ENCODE measurements at places on chromosomes 2 and 18.
A peak's percentile ranks its signal among the peaks of the same experiment; 100 is the strongest.

GRCh38 chr2:83058683-83059082, 1400.4 kb downstream of the SUCLG1 start:
- DNase-seq: no peak

DNA sequence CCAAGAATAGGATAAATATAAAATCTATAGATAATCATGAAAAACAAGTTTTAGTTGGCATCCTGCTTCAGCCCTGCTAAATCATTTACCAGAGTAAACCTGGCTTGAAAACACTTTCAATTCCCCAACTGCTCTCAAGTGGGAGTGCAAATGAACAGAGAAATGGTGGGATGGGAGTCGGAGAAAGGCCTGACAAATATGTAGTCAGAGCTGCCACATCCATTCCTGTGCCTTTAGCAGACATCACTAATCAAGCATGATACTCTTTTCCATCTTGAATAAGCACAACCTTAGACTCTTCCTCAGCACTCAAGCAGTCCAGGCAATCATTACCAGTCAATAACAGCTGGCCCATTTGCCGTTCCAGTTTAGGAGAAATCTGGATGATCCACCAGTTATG, 101.3 kb downstream of the ANKRD44 start:
- DNase-seq: no peak

GRCh38 chr2:195779491-195779890, 122.5 kb downstream of the SLC39A10 start:
- DNase-seq: peak; percentile 28

GRCh38 chr18:59275406-59275949, 2.2 kb upstream of the RAX start:
- DNase-seq: no peak

DNA sequence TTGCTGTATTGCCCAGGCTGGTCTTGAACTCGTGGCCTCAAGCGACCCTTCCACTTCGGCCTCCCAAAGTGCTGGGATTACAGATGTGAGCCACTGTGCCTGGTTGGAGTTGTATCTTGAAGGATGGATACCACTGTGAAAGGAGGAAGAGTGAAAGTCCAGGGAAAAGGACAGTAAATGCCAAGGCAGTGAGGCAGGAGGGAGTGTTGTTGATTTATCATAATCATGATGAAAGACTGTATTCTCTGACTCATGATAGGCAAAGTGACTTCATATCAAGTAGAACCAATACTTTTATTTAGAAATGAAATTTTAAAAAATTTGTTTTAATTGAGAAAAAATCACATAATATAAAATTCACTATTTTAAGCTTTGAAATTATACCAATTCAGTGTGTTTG, 162.3 kb downstream of the ARHGAP28 start:
- DNase-seq: no peak

- no peak for DNase-seq
Observed at GRCh38 chr18:43222501-43222900, 54.8 kb downstream of the SYT4 start.

DNA sequence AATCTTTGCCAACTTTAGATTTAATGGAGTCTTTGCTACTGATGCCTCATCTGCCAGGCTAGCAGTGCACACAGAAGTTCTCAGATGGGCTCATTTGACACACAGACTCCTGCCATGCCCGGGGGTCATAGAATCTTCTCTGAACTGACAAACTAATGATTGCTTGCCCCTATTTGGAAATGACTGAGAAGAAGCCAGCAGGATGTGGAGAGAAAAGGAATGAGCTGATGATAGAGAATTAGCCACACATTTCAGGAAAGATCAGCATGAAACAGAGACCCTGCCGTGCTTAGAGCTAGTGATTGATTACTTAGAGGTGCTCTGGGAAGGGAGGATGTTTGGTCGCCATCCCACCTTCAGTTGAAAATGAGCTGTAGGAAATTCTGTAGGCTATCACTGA, 178.5 kb downstream of the TPGS2 start:
- DNase-seq: no peak

DNA sequence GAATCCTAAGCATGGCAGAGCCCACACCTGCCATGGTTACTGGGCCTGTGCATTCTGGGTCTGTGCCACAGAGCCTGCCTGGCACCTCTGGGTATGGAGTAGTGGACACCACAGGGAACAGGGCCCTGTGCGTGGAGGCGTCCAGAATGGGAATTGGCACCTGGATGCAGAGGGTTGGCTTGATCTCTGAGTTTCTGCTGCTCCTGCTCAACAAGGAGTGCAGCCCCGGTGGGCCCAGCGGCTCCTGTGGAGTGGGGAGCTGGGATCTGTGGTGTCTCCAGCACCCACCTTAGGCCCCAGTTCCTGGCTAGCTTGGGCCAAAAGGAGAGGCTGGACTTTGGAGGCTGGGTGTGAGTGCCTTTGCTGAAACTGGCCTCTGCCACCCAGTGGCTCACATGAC, 7.9 kb upstream of the ANKRD62 start:
- no peak for DNase-seq

DNA sequence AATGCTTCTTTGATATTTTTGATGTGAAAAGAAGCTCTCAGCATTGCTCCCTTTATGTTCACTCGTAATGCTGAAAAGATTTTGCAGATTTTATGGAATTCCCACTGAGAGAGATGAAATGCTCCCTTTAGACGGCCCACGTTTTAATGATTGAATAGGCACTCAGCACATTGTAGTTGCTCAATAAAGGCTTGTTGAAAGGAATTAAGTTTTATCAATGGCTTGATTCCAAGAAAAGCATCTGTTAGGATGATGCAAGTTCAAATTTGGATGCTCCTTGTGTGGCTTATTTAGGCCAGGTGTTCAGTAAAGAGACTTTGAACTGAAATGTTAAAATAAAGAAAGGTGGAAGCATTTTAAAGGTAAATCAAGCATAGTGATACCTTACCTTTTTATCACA, 725.1 kb downstream of the EPHA4 start:
- no peak for DNase-seq

DNA sequence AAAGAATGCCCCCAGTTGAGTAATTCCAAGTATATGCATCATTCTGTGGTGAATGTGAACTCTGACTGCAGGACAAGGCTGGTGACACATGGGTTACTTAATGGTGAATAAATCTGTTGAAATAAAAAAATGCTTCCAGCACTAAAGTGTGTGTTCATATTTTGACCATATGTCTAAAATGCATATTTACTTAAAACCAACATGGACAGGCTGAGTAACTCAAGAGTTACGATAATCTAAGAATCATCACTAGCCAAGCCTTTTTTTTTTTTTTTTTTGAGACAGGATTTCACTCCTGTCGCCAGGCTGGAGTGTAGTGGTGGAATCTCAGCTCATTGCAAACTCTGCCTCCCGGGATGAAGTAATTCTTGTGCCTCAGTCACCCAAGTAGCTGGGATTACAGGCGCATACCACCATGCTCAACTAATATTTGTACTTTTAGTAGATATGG, 47.1 kb upstream of the CCBE1 start:
- DNase-seq: no peak

GRCh38 chr2:223856021-223856420, 18.6 kb upstream of the AP1S3 start:
- DNase-seq: no peak

- DNase-seq: no peak
Observed at GRCh38 chr2:36367895-36368353, 12.3 kb downstream of the CRIM1 start.

- DNase-seq: no peak
Observed at GRCh38 chr18:568731-569130, 11.4 kb upstream of the CETN1 start.

- no peak for DNase-seq
Observed at GRCh38 chr2:200479692-200480265, 30.1 kb downstream of the KCTD18 start.

DNA sequence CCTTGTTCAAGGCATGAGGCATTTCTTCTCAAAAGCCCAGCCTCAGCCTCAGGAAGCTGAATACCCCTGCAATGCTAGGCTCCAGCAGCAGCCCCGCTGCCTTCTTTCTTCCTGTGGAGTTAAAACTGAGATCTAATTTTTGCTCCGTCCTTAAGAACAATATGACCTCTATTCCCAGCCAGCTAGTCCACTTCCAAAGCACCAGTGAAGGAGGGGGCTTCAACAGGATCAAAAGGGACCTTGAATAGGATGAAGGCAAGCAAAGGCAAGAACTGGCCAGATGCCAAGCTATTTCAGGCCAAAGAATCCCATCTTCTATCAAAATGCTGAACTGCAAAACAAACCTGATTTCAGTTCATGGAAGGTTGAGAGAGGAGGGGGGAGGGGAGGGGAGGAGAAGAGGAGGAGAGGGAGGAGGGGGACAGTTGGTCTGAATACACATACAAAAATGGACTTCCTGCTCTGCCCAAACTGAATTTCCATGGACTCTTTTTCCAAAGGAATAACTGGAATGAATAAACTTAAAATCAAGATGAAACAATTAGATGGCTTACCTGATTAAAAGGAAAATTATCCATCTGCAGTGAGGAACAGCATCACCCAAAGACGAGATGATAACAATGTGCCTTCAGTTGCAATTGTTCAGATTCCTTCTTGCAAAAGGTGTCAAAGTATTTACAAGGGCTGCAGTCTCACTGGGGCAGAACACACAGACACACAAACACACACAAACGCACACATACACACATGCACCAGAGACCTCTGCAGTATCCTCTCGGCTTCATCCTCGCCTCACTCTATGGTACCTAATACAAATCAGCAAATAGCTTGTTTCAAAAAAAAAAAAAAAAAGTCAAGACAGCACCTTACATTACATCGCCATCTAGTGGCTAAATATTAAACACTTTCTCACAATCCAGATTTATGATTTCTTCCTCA, at the start of gene SCN1A:
SCN1A (minus strand) TSS at position 804 of the 939 bp plus-strand sequence. CDS start 54,399 bp downstream, outside the sequence.
- peak; percentile 43 for DNase-seq

- DNase-seq: no peak
Observed at GRCh38 chr2:69260666-69261065, 126.4 kb downstream of the GFPT1 start.

GRCh38 chr2:123928358-123928757, 96.7 kb upstream of the CNTNAP5 start:
- DNase-seq: no peak

DNA sequence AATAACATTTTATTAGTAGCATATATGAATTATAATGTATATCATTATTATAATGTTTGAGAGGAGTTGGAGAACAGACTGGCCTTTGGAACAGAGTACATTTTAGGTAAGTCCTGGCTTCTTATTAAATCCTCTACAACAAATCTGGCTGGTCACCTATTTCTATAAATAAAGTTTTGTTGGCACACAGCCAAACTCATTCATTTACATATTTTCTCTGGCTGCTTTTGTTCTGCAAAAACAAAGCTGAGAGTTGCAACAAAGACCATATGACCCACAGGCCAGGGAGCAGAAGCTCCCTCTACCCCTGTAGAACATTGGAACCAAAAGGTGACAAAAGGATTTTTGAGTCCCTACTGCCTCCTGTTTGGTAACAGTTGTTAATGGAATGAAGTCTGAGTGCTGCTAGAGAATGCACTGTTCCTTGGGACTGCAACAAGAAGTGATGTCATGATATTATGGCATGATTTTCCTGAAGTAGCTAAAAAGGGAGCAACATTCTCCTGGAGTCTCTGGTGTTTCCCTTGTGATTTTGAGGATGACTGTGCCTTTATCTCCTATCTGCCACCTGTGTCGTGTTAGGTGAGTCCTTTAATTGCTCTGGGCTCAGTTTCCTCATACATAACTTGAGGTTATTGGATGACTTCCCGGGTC, 22.0 kb upstream of the SP9 start:
- no peak for DNase-seq

- DNase-seq: no peak
Observed at GRCh38 chr2:134220344-134220974, 33.4 kb upstream of the MGAT5 start.

GRCh38 chr18:48922226-48922800, 28.5 kb downstream of the SMAD7 start:
- DNase-seq: no peak

- no peak for DNase-seq
Observed at GRCh38 chr18:7772951-7773350, 205.8 kb downstream of the PTPRM start.

- DNase-seq: no peak
Observed at GRCh38 chr18:3803350-3803749, 353.4 kb downstream of the TGIF1 start.

DNA sequence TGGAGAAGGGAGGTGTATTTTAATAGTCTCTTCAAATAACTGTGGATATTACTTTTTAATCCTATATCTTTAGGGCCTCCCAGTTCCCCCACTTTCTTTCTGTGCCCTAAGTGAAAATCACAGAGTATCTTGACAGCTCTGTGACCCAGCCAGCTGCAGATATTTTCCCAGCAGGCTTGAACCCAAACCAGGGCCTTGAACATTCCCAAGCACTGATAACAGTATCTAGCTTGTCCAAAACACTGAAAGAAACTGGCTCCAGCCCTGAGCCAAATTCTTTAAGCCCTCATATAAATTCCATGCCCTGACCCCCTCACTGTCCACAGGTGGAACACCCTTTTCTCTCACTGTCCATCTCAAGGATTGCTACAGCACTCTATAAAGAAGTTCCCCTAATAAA, 388.1 kb upstream of the CHAC2 start:
- DNase-seq: no peak

DNA sequence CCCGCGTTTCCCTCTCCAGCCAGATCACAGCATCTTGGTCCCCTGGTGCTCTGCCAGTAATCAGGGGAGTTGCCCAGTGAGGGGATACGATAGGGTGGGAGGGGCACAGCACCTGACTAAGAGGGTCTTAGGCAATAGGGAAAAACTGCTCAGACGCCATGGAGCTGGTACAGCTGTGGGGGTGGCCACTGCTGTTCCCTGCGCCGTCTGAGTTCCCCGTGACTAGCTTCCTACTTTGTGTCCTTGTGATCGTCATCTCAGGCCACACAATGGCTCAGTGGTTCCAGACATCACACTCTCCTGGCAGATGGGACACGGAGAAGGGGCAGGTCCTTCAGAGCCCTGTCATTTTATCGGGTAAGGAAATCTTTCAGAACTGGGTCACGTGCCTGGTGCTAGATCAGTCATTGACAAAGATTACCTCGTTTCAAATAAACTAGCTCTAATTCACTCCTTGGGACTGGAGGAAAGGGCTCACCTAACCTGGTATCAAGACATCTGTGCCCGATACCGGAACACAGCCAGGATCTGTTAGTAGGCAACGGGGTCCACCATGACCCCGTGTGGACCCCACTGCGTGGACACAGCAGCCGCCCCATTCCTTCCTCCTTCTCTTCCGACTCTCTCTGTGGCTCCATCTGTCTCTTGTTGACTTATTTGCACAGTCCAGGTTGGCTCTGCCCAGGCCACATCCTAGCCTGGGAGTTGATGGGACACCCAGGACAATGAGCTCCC, 101.6 kb downstream of the PTGR3 start:
- DNase-seq: no peak

GRCh38 chr2:128755695-128756364, 437.2 kb upstream of the HS6ST1 start:
- DNase-seq: no peak

GRCh38 chr2:86633155-86633651, 9.5 kb upstream of the RNF103 start:
- DNase-seq: no peak

GRCh38 chr2:238281826-238282480, 6.5 kb downstream of the PER2 start:
- DNase-seq: no peak

GRCh38 chr2:29455200-29455860, 340.1 kb downstream of the CLIP4 start:
- DNase-seq: no peak

All from erythroblast (primary cell).